ENCODE measurements at places on chromosomes 4 and X.

DNA sequence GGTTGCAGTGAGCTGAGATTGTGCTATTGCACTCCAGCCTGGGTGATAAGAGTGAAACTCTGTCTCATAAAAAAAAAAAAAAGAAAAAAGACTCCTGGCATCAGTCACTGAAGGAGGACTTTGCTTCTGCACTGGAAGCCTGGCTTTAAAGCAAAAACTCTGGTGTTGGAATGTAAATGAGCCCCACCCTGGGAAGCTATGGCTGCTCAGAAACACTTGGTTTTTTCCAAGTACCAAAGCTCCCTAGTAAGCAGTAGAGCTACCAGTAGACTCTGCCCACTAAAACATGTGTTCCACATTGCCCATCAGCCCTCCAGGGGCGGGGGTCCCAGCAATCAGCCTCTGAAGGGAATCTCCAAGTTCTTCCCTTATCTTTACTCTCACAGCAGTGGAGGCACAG is 154.4 kb downstream of the SHROOM3 start:
- no peak for DNase-seq

GRCh38 chr4:169348541-169348940 is 77.8 kb upstream of the SH3RF1 start:
- no peak for DNase-seq

DNA sequence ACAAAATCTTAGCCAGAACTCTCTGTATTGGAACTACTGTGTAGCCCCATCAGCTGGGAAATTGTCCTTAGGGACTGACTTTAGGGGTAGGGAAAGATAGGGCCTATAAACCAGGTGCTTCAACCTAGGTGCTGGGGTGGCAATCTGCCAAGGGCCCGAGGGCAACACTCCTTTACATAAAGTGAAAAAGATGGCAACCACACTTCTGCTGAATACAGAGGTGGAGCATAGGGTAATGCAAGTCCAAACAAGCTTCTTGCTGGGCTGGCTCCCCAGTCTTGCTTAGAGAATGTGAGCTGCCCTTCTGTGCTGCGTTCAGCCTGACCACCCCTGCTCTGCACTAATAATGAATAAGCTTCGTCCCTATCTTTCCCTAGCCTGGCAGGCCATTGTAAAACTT is 9.8 kb downstream of the ZBTB33 start:
- no peak for DNase-seq

DNA sequence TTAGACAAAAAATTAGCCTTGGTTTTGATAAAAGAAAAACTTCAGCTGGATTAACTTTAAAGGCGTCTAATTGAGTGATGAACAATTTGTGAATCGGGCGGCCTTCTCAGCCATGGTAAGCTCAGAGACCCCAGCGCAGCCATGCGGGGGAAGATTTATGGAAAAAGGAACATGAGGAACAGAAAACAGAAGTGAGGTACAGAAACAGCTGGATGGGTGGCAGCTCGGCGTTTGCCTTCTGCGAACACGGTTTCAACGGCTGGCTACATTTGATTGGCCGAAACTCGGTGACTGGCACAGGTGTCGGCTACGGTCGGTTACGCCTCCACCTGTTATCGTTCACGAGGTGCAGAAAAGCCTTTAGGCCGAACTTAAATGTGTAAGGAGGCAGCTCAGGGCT is 401.4 kb upstream of the FAT1 start:
- DNase-seq, result no peak

DNA sequence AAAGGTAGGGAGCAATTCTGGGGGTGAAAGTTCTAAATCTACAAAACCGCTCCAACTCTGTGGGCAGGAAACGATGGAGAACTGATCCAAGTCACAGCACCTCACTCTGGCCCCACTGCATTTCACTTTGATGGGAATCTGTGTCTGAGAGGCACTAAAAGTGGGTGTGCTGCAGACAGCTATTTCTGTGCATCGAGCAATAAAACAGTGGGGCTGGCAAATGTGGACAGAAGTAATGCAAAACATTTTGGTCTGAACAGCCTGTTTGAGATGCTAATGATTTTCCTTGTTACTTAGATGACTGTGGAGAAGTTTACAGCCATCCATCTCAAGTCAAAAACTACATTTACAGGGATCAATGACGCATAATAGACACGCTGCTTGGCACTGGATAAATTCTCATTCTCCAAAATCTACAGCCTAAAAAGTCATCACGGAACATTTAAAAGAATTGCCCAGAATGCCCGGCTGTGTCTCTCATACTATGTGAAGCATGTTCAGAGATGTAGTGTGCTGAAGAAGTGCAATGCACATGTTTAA is 1671.6 kb upstream of the TENM3 start:
- DNase-seq, result no peak

DNA sequence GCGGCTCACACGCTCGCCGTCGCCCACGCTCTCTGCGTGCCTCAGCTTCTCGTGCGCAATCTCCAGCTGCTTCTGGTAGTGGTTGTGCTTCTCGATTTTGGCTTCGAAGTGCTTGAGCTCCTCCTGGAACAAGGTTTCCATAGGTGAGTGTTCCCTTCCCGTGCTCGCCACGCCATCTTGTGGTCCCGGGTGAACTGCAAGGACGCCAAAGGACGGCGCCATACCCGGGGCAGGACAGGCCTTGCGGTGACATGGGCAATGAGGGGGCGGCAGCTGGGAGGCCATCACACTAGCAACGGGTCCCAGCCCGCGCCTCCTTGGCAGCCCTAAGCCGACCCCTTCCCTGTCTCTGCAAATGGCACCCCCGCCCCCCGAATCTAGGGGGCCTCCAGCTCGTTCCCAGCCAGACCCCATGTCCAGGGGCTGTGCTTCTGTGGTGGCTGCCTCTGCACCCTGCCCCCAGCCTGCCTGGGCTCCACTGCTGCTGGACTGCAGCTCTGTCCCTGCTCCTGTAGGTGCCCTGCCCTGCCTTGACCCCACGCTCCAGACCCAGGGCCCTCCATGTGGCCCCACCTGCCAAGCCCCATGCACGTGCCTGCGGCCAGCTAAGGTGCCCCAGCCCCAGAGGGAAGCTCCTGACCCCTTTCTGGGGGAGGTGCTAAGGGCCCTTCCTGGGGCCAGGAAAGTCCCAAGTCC is 17.3 kb downstream of the LRPAP1 start:
- DNase-seq, result no peak

DNA sequence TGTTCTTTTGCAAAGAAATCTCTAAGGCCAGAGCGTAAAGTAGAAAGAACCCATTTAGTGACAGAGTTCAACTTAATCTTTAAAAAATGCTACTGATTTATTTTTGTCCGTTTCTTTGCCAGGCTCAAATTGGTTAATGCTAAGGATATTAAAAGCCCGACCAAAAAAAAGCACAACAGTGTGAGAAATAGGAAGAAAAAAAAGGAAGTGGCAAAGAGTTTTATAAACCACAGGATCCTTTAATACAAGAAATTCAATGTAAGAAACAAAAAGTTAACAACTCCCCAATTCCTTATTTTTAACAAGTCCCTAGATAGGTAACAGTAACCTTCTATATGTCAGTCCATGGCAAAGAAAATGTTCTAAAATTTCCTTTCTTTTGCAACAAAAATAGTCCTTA is 480.4 kb downstream of the ACTRT1 start:
- DNase-seq, result no peak

- DNase-seq, result no peak
These were observed 174.0 kb downstream of the AFAP1 start for GRCh38 chr4:7765666-7766065.

- no peak for DNase-seq
These were observed 71.3 kb downstream of the EVC2 start for GRCh38 chr4:5636766-5637670.

DNA sequence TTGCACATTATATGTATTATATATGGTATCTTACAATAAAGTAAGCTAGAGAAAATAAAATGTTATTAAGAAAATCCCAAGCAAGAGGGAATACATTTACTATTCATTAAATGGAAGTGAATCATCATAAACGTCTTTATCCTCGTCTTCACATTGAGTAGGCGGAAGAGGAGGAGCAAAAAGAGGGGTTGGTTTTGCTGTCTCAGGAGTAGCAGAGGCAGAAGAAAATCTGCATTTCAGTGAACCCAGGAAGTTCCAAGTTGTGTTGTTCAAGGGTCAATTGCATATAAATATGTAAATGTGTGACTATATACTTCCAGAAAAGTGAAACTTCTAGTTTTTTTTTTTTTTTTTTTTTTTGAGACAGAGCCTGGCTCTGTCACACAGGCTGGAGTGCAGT is 301.4 kb downstream of the TMA16 start:
- DNase-seq, result no peak

DNA sequence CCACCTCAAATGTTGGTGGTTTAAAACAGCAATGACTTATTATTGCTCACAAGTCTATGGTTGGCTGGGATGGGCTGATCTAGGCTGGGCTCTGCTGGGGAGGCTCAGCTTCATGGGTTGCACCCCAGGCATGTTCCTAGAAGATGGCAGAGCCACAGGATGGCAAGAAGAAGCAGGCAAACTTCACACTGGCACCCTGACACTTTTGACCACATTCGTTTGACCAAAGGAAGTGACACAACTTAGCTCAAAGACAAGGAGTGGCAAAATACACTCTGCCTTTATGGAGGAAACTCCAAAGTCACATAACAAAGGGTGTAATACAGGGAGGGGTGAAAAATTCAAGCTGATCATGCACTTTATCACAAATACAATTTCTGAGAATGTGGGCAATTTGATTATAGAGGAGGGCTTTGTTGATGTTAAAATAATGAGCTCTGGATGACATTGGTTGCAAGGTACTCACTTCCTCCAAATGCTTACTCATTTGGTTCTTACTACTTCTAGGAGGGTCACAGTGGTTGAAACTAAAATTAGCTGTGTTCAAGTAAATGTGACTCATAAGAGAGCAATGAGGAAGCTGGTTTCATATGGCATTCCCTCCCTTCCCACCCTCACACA is 249.2 kb upstream of the RPS6KA3 start:
- no peak for DNase-seq

GRCh38 chr4:76007089-76007862 is at the start of gene CXCL9:
CXCL9 (minus strand) TSS chr4:76007509; CDS start chr4:76007449, 60 bp downstream.
- peak; percentile 41 for DNase-seq

DNA sequence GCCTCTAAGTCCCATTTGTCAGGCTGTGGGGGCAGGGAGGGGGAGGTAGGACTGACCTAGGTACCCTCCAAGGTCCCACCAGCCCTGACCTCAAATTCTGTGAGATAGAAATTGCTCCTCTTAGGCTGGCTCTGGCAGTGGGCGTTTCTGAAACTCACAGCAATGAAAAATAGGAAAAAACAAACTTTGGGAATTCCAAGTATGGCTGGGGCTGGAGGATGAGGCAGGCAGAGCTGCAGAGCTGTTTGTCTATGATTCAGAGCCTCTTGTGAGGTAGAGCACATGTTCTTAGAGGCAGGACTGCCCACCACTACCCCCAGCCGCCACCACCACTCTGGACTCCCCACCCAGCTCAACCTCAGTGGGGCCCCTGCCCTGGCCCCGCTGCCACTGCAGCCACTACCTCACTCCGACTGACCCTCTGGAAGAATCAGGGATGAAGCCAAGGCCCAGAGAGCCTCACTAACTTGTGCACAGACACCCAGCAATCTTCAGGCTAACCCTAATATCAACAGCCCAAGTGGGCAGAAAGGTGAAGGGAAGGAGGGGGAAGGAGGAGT is 98.2 kb downstream of the PJA1 start:
- DNase-seq, result no peak

GRCh38 chr4:62528874-62529273 is 1328.7 kb downstream of the ADGRL3 start:
- DNase-seq, result no peak

DNA sequence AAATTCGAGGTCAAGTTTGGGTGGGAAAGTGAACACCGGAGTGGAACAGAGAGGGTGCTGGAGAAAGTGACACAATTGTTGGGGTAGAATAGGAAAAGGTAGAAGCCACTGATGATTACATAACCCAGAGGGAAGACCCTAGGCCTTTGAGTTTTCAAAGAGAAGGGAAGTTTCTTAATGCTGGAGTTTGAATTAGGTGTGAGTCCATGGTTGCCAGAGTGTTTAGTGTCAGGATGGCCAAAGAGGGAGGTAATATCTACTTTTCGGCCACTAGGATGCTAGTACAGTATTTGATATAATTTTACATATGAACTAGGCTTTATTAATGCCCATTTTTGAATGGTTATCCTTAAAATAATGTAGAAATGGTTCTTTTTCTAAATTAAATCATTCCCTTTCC is 5.4 kb downstream of the BCORL1 start:
- no peak for DNase-seq

- no peak for DNase-seq
These were observed 1801.3 kb upstream of the PCDH10 start for GRCh38 chr4:131347816-131348215.

GRCh38 chr4:960140-960635 is 13.2 kb downstream of the DGKQ start:
- DNase-seq, result no peak
